SK-MEL-5 (cell line): ENCODE measurements at places on chromosomes 4 and X. TPM values are rescaled to one million over a fixed set of nuclear protein-coding genes. Genes with fewer than 3 reads are reported as not detected.
A peak's percentile ranks its signal among the peaks of the same experiment; 100 is the strongest.

DNA sequence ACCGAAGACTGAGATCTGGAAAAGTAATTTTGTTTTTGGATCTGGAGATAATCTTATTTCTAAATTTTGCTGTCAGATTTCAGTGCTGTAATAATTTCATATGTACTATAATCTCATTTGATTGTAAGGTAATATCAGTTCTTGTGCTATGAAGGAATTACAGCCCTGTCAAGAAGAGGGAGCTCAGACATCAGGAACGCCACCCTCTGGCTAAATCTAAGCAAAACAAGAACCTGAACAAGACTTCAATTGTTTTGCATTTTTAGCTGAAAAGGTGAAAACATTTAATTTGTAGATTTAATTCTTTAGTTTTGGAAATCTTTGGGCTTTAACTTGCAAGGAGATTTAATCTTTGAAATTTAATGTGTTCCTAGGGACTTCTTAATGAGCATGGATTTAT, 525.4 kb upstream of the HS3ST1 start:
- peak; percentile 57 for DNase-seq

GRCh38 chrX:123626962-123627361, 105.9 kb downstream of the THOC2 start:
- no peak for DNase-seq

DNA sequence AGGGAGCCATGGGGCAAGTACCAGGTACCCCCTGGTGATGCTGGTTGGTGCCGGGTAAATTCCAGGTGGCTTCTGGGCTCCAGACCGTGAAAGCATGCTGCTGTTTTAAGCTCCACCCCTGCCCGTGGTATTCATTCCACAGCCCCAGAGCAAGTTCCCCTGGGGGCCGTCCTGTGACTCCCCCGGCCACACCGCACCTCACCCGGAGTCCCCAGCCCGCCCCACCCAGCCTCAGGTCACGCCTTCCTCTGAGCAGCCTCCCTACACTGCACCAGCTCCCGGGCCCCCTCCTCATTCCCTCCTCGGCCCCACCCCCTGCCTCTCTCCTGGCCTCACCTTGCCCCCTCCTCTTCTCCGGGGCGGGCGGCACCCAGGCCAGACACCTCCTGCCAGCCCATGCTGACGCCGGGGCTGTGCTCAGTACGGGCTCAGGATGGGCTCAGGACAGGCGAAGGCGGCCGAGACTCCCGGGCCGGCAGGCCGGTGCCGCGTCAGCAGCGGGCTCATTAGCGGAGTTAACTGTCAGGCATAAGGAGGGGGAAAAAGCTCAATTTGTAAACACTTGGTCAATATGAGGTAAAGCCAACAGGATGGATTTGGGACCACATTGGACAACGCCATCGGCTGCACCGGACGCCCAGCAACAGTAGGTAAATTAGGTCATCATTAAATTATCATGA, 127.4 kb downstream of the FAM53A start:
- DNase-seq, result no peak

DNA sequence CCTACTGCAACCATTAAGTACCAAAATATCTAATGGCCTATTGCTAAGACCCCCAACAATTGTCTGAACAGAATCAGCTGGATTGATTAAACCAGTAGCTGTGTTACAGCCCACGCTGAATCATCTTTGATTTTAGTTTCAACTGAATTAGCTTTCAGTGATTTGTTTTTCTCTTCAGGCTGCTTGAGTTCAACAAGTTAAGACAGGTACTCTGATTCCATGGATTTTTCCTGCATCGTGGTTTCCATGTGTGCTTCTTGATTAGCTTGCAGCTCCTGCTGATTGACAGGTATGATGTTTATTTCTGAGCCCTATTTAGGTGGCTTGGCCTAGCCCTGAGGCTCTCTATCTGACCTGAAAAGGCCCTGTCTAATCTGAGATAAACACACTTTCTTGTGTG, 91.3 kb downstream of the GUCY2F start:
- no peak for DNase-seq

The ARSJ gene
- 2.9 and 3.0 TPM in 2 replicates for total RNA-seq

DNA sequence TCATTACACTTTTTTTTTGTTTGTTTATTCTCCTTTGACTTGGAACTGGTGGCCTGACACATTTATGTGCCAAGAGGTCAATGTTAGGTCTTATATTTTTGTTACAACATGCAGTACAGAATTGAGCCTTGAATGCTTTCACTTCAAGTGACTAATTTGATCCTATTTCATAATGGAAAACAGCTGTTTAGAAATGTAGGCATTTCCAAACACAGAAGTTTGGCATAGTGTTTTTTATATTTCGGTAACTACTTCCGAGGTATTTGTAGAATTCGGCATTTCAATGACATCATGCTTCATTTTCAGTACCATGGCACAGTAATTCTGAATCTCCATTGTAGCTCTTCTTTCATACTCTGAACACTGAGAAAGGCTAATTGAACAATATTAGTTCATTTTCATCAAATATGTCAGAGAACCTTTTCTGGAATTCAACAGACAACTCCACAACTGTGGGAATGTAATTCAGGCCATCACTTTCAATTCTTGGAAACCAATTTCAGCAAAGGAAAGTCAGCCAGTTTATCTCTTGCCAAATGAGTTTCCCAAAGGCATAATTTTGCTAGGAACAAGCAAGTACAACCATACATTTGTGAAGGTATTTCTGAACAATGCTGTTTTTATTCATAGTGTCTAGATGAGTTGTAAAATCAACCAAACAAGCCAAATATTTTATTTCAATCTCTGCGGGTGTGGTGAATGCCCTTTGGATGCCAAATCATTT, 11.4 kb downstream of the FAM120C start:
- no peak for DNase-seq

GRCh38 chr4:14844061-14844460, 158.2 kb upstream of the CPEB2 start:
- no peak for DNase-seq

GRCh38 chr4:172997217-172997609, 171.4 kb upstream of the GALNT7 start:
- no peak for DNase-seq

The YY2 gene
- total RNA-seq, result 1.8 and 2.4 TPM in 2 replicates

DNA sequence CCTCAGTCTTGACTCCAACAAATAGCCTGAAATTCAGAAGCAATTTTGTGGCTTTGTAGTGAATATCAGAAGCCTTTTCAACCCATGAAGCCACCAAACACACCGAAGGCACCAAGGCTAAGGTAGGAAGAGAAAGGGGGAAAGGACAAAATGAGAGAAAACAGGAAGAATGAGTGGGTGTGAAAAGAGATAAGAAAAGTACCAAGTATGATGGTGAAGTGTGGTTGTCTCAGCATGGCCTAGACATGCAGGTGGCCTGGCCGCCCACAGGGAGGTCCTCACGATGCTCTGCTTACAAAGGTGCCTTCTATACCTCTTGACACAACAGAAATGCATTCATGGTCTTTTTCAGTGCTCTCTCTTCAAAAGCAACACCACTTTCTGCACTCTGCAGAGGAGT, 34.9 kb downstream of the ACSL1 start:
- no peak for DNase-seq

- DNase-seq, result peak; percentile 87
These were observed at the start of gene FMR1 for GRCh38 chrX:147911192-147912022. FMR1 (plus strand) TSS chrX:147911919; CDS start chrX:147912180, 261 bp downstream.

DNA sequence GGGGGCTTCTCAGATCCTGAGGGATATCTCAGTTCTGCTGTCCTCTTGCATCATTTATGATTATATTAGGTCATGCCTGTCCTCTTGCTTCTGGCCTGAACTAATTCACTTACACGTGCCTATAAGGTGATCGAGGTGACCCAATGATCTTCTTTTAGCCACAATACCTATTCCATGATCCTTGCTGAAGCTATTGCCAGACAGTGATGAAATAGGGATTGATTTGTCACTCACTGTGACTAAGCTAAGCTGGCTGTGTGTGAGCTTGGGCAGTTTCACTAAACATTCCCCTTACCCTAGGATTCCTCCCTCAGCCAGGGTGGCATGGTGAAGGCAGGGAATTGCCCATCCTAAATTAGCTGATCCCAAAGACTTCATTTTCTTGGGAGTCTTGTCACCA, 19.0 kb downstream of the HADH start:
- DNase-seq, result no peak

DNA sequence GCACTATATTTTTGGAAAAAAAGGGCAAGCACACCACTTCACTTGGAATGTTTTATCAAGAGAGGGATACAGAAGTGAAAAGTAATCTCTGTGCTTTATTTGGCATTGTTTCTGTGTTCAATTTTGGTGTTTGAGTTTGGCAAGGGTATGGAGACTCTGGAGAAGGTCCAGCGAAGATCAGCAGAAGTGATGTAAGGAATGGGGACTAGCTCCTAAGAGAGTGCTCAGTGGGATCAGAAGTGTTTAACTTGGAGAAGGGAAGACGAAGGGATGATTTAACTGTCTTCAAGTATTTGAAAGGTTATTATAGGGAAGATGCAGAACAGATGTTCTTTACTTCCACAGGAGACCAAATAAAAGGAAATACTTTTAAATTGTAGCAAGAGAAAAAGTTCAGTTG, 74.3 kb downstream of the CFAP299 start:
- DNase-seq, result no peak

The PRR32 gene
- not detected in 2 replicates for total RNA-seq

DNA sequence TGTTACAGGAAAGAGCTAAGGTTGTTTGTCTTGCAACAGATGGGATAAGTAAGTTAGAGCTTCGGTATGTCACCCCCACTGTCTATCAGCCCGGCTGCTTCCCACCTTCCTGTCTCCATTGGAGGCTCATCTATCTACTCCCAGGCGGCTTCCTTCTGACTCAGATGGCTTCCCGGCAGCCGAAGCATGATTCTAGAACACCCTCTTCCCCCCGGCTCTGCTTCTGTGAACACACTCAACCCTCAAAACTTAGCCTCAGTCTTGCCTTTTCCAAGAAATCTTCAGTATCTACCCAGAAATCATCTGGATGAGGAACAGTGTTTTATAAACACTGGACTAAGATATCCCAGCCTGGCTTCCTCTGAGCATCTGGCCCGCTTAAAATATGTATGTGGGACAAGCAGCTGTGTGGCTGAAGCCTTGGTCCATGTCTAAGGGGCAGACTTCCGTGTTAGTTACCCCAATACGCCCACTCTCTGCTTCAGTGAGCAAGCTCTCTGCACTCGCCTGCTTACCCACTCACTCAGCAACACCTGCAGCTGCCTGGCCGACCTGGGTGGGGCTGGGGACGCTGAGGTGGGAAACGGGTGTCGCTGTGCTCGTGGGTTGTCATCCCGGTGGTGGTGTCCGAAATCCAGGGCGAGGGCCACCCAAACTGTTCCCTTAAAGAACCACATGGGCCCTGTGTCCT, 12.0 kb upstream of the SLC2A9 start:
- no peak for DNase-seq

- DNase-seq, result no peak
These were observed 167.3 kb upstream of the VEGFC start for GRCh38 chr4:176959980-176960379.

DNA sequence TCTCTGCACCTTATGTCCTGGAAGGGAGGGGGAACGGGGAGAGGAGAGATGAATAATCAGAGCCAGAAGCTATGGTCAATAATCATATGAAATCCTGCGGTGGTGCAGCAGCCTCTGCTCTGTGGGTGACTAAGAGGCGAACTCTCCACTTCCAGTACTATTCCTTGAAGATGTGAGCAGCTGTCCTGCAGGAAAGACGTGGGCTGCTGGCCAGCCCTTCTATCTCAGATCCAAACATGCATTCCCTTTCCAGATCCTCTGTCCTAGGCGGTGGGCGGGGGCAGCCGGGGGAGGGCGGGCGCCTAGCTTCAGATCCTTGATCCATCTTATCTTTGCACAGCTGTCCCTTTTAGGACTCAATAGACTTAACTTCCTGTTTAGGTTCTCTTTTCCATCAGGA, 34.5 kb downstream of the SPINK2 start:
- DNase-seq, result no peak

GRCh38 chrX:120335289-120335688, 24.0 kb upstream of the TMEM255A start:
- DNase-seq, result no peak

DNA sequence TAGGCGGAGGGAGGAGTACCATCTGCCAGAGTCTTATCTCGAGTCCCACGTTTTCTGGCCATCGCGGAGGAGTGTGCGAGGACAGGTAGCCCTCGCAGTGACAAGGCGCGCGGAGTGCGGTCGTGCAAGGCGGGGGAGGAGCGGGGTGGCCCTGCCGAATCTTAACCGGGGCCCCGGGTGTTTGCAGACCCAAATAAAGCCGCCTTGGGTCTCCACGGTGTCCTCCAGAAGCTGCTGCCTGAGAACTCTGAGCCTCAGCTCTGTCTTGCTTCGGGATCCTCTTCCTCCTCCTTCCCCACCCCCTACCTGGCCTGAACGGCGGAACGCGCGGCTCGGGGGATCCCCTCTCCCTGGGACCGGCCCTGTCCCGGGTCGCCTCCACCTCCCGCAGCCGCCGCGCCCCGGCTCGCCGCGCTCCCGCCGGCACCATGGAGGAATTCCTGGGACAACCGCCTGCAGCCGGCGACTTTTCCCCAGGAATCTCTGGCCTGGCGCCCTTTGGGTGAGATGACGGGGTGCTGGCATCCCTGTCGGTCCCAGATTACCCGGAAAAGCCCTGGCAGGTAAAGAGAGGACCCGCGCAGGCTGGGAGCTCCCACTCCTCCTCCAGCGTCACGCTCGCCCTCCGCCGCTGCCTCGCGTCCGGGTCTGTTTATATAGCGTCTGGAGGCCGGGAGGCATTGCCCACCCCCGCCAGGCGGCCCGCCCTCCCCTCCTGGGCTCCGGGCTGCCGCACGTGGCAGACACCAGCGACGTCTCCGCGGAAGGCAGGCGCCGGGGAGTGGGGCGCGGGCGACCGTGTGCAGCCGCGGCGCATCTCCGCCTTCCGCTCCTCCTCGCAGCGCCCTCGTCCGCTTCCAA, at the start of gene GALNTL6:
GALNTL6 (plus strand) TSS at position 740 of the 861 bp plus-strand sequence.
- peak; percentile 32 for DNase-seq

- DNase-seq, result no peak
These were observed 113.5 kb downstream of the PDGFC start for GRCh38 chr4:156858071-156858470.

DNA sequence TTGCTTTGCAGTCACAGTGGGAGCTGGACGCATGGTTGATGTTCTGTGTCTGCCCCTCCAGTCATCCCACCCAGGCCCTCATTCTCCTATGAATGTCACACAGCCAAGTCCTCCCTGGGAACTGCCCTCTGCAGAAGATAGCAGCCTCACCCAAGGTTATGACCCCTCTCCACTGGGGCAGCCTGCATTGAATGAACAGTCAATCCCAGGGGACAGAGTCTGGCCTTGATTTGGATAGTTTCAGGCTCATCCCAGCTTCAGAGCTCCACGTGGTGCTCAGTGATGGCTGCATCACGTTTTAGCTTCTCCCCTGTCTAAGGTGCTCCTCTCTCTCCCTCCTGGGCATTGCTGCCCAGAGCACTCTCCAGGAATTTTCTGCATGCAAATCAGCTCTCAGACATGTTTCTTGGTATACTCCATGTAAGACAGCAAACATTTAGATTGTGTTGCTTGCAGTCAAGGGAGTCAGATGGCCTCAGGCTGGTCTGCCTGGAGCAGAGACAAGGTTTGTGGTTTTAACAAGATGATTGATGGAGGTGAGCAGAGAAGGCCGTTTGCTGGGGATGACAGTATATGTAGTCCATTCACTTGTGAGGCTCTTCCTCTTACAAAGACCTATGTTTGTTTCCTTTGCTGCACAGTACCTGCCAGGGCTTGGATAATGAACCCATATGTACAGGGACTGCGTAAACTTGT, 56.1 kb upstream of the MSX1 start:
- DNase-seq, result no peak
